ENCODE measurements at places on chromosomes 5 and 9.

DNA sequence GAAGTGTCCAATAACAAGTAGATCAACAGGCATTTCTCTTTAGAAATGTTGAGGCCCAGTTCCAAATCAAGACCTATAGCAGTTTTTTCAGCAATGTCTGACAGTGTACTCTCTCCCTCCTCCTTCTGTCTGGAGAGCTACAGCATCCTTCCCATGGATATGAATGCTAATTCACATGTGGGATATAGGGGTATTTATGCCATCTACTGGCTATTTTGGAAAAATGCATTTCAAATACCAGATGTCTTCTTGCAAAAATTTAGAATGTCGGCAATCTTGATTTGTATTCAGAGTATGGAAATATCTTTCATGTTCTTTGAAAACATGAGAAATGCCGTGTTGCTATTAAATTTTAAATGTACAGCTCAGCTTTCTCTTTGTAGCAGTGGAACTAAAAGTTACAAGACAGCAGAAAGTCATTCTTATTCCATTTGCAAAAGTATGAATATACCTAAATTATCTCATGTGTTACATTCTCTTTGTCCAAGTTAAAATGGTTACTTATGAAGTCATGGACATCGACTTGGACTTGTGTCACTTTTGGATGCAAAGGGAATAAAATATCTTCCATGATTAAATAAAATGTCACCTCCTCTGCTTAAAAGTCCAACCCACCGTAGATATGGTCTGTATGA lies 647.8 kb downstream of the TAF11L14 start:
- peak; percentile 29 for DNase-seq

GRCh38 chr9:19104515-19105282 lies 2.0 kb upstream of the HAUS6 start:
- peak; percentile 73 for DNase-seq

- DNase-seq, result peak; percentile 28
These were observed 199.0 kb downstream of the DTWD2 start for GRCh38 chr5:118789366-118789765.

GRCh38 chr9:131503626-131504465 lies 1.1 kb downstream of the POMT1 start:
- no peak for DNase-seq

DNA sequence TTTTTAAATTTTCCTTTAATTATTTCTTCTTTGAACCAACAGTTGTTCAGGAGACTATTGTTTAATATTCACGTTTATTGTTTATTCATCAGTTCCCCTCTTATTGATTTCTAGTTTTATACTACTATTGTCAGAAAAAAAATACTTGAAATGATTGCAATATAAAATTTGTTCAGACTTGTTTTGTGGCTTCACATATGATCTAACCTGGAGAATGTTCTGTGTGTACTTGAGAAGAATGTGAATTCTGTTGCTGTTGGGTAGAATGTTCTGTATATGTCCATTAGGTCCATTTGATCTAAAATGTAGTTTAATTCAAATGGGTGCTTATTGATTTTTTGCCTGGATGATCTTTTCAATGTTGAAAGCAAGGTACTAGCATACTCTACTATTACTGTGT lies 408.7 kb upstream of the RIOK2 start:
- DNase-seq, result no peak

GRCh38 chr9:82271106-82271561 lies 282.6 kb downstream of the SPATA31D1 start:
- no peak for DNase-seq

GRCh38 chr5:168681556-168682183 lies 102.5 kb upstream of the PANK3 start:
- DNase-seq, result no peak

DNA sequence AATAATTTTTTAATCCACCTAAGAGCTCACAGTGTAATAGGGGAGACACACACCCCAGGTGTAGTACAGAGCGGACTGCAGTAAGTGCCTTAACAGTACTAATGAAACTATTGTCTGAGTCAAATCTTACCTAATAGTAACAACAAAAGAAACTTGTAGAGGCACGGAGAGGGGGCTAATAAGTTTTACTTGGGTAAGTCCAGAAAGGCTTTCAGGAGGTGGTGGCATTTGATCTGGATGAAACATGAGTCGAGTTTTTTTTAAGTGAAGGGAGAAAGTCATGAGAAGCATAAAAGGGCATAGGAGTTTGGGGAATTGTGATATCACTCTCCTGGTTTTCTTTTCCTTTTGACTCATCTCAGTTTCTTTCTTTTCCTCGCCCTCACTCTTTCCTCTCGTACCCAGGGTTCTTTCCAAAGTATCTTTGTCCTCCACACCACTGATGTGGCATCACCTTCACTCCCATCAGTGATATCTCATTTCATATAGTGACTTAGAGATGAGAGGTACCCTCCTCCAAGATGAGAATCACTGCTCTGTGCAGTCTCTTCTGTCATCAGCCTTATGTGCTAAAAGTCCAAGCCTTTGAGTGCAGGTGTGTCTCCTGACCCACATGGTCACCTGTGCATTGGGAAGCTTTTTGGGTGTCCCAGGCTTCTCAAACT lies 2.0 kb downstream of the CTNNA1 start:
- no peak for DNase-seq

DNA sequence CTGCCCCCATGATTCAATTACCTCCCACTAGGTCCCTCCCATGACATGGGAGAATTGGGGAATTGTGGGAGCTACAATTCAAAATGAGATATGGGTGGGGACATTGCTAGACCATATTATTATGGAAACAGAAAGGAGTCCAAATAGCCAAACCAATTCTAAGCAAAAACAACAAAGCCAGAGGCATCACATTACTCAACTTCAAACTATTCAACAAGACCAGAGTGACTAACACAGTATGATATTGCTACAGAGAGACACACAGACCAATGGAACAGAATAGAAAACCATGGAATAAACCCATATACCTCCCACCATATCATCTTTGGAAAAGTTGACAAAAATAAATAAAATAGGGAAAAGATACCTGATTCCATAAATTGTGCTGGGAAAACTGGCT lies 710.5 kb upstream of the CDH9 start:
- DNase-seq, result no peak

- no peak for DNase-seq
These were observed 459.0 kb upstream of the ST8SIA4 start for GRCh38 chr5:101362067-101362466.

GRCh38 chr9:97640325-97640724 lies 6.7 kb downstream of the NCBP1 start:
- DNase-seq, result no peak

- DNase-seq, result no peak
These were observed 58.0 kb downstream of the PLAC8L1 start for GRCh38 chr5:146047396-146047795.

GRCh38 chr9:93093127-93093876 lies 2.7 kb upstream of the CARD19 start:
- DNase-seq, result no peak

DNA sequence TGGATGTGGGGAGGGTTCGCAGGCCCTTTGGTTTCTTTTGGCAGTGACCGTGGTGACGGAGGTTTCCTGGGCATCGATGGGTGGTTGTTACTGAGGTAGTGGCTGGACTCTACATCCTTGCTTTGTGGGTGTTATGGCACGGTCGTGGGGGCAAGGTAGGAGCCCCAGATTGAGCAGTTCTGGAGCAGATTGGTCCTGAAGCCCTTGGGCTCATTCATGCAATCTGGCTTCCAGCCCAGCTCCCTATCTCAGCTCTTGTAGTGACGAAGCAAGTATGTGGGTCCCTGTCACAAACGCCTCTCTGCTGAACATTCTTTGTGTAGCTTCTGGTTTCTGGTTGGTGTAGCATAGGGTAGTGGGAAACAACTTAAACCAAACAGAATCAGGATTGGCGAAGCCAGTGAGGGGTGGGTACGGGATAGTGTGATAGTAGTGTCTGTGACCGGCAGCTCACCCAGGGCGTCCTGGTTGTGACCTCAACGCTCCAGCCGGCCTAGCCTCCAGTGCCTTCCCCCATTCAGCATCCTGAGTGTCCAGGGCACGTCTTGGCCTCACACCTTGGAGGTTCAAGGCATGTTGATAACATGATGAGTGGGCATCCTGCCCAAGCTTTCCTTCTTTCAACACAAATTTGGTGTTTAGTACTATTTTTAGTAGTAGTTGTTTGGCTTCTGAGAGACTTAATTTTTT lies 2.9 kb downstream of the NDUFS6 start:
- no peak for DNase-seq

- DNase-seq, result no peak
These were observed 345.9 kb downstream of the MSX2 start for GRCh38 chr5:175070283-175070682.

- no peak for DNase-seq
These were observed 142.5 kb downstream of the FSTL4 start for GRCh38 chr5:133469846-133470245.

DNA sequence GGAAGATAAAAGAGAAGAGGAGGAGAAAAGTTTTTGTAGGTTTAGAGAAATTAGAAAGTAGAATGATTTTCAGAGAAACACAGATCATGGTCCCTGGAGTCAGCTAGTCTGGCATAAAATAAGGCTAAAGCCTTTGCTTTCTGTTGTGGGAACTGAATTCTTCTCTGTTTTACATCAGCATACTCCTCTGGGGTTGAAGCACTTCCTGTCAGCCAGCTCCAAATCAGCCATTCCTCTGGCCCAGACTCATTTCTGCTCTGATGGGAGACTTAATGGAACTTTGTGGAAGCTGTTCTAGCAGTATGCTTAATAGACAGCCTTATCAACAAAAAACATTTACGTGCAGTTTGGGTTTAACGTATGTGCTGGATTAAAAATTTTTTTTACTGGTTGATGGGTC lies 143.2 kb downstream of the HMHB1 start:
- DNase-seq, result no peak

GRCh38 chr5:173435447-173435846 lies 107.2 kb upstream of the STC2 start:
- no peak for DNase-seq

GRCh38 chr9:128056887-128057723 lies 10.0 kb downstream of the NAIF1 start:
- no peak for DNase-seq

DNA sequence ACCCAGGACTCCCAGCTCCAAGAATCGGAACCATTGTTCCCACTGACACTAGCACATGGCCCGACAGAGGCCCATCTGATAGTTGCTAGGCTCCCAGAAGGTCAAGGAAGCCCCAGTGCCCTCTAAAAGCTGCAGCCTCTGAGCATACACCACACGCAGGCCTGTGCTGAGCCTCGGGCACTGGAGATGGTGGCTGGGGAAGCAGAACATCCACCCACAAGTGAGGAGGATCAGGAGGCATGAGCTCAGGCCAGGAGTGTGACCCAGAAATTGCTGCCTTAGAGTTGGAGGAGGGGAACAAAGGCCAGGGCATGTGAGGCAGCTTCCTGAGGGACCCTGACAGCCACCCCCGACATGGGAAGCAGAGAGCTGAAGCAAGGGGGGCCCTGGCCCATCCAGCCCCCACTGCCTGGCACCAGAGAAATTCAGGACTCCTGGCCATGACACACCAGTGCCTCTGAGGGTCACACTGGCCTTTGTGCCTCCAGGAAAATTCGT lies 21.4 kb downstream of the IPPK start:
- DNase-seq, result no peak

DNA sequence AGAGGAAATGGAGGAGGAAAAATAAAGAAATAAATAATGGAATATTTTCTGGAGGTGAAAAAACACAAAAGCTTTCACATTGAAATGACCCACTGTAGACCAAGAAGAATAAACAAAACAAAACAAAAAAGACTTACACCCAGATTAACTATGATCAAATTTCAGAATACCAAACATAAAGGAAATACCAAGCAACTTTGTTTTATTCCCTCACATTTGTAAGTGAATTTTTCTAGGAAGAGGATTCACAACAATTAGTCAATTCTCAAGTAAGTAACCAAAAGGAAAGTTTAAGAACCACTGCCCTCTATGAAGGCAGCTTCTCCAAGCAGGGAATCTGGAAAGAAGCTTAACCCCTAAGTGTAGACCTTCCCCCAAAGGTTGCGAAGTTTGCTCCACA lies 29.6 kb upstream of the B4GALT1 start:
- no peak for DNase-seq

DNA sequence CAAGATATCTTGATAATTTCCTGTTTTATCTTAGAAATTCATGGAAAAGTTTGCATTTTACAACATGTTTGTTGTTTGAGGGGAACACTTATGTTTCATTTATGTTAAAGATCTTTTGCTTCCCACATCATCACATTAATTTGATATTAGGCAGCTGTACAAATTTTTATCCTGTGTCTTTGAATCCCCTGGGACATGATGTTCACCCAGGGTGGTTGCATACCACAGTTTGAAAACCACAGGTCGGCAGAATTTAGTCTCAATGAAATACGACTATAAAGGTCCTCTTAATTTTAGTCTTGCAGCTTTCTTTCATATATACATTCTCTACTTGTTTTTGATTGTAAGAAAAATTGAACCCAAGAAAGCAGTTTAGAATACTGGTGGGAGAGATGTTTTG lies 3.7 kb downstream of the NAA35 start:
- DNase-seq, result no peak

GRCh38 chr5:166648736-166649135 lies 1642.7 kb upstream of the WWC1 start:
- DNase-seq, result peak; percentile 26

DNA sequence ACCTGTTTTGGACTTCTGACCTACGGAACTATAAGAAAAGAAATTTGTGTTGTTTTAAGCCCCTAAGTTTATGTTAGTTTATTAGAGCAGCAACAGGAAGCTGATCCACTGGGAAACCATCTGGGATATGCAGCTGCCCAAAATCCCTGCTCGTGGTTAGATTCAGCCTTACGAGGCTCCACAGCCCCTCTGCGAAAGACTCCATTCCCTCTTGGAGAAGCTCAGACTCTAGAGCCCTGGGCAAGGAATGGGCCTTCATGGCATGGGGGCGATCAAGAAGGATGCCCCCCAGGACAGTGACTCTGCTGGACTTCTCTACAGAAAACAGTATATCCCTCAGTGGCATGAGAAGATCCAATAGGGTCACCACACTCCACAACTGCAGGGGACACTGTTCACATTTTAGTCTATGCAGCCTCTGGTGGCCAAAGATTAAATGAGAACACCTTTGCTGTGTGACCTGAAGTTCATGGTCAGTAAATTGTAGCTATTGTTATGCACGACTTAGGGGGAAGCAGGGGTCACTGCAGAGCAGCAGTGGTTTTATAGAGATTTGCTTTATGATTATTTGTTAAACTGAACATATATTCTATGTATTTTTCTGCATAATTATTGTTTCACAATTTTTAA lies 21.1 kb downstream of the IRF1 start:
- DNase-seq, result no peak

GRCh38 chr5:106584268-106584667 lies 1086.5 kb downstream of the EFNA5 start:
- no peak for DNase-seq
